ENCODE measurements at places on chromosomes 4 and X. TPM values are rescaled to one million over a fixed set of nuclear protein-coding genes. Genes with fewer than 3 reads are reported as not detected.

GATA1 gene
- total RNA-seq = 0.44 TPM

FAT1 gene
- total RNA-seq = 179 TPM

FMR1 gene
- 97.9 TPM for total RNA-seq

RNF150 gene
- total RNA-seq = 47.7 TPM

Data from camera-type eye (tissue), 1 donor.